Caco-2 (cell line): ENCODE measurements at places on chromosomes 1 and 21. TPM values are rescaled to one million over a fixed set of nuclear protein-coding genes. Genes with fewer than 3 reads are reported as not detected.

DNA sequence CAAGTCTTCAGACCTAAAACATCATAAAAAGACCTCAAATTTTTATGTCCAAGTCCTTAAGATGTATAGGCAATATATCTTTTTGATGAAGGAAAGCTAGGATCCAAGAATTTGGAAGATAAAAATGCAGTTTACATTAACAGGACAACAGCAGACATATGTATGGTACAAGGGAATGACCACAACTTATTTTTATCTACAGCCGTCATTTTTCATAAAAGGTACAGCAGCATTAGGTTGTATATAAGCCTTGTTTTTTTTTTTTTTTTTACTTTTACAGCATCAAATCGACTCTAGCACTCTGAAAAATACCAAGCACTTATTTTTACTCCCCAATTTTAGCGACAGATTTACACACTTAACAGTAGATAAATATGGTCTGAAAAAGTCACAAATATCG, 1.3 kb downstream of the SRSF10 start:
- H3K27ac ChIP-seq = peak overlapping the region; percentile 86
- no peaks in the 10 kb centered on the region for H3K27me3 ChIP-seq
- H3K4me3 ChIP-seq = peak overlapping the region; percentile 80
- peaks cover 30% of the 10 kb centered on the region for H3K4me1 ChIP-seq

DNA sequence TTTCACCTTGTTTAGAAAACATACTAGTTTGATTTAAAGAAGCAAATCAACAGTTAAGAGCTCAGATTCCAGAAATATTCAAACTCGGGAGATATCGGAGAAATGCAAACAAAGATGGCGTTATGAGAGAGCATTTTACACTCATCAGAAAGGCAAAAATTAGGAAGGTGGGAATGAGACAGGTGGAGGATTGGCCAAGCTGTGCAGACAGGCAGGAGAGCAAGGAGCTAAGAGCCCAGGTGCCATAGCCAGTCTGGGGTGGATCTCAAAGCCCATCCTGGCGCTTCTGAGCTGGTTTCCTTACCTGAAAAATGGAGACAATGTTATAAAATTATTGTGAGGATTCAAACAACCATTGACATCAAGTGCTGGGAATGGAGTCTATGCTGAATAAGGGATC, 19.6 kb upstream of the TARDBP start:
- H3K27ac ChIP-seq = no peak overlapping the region
- no peaks in the 10 kb centered on the region for H3K4me1 ChIP-seq
- no peaks in the 10 kb centered on the region for H3K36me3 ChIP-seq
- H3K27me3 ChIP-seq = no peaks in the 10 kb centered on the region
- no peak for DNase-seq
- H3K4me3 ChIP-seq = no peak overlapping the region

- no peak overlapping the region for H3K27ac ChIP-seq
- DNase-seq = no peak
- H3K4me3 ChIP-seq = no peak overlapping the region
- H3K36me3 ChIP-seq = peaks cover 2% of the 10 kb centered on the region; the same call in 1 of the 2 replicates
Observed at GRCh38 chr1:39305555-39305954, 101.1 kb downstream of the MACF1 start.

DNA sequence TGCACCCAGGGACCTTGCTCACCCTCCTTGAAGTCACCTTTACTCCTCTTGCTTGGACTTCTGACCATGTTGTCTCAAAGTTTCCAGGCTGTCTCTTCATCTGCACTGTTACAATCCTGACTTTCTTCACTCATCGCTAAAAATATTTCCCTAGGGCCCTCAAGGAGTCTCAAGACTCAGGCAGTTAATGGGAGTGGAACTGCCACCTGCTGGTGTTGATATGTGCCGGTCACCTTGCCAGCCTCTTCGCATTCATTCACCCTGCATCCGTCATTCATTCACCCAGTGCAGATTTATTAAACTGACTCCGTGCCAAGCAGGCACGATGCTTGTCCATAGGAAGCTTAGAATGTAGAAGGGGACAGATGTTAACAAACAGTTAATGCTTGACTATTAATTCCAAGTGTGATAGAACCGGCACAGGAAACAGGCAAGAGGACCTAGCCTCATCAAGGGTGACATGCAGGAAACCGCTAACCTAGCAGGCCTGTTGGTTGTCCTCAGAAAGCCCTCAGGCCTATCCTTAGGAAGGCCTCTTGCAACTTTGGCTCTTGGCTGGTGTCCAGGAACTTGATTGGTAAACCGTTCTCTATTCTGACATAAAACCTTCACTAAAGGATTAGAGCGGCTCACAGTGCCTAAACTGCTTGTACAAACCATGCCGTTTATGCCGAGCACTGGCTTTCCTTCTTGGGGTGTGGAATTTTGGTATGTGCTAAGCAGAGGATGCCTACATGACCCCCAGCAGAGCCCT, 342.2 kb downstream of the CAMTA1 start:
- H3K36me3 ChIP-seq = no peaks in the 10 kb centered on the region
- H3K27me3 ChIP-seq = no peaks in the 10 kb centered on the region; the same call in none of the 2 replicates
- no peak for DNase-seq
- no peak overlapping the region for H3K4me3 ChIP-seq
- H3K27ac ChIP-seq = no peak overlapping the region

DNA sequence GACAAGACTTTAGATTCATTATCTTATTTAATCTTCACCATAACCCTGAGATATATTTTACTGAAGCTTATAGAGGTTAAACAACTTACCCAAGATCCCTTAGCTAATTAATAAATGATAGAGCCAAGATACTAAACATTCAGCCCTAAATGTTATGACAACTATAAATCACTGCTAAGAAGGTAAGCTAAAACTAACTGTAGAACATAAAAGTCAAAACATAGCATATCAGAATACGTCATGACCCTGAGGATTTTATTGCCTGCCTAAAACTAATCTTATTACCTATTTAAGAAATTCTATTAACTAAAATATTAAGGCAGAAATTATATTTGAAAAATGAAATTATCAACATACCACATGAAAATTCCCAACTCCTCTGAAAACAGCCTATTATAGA, 22.6 kb downstream of the EVI5 start:
- no peak overlapping the region for H3K27ac ChIP-seq
- H3K27me3 ChIP-seq = no peaks in the 10 kb centered on the region
- no peaks in the 10 kb centered on the region for H3K36me3 ChIP-seq
- DNase-seq = no peak
- H3K4me1 ChIP-seq = no peaks in the 10 kb centered on the region

DNA sequence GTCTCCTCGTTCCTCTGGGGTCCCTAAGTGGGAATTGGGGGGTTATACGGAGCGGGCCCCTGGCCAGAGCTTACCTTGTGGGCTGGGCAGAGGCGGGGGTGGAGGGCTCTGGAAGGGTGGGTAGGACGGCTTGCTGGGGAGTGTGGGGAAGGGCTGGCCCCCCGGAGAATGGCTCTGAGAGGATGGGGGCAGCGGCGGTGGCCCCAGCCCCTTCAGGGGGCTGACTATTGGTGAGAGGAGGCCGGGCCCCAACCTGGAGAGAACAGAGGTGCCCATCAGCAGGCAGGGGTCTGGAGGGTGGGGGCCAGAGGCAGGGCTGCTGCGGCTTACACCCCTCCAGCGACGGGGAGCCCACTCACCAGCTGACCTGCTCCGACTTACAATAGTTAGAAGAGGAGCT, 50.6 kb downstream of the DMRTB1 start:
- no peaks in the 10 kb centered on the region for H3K36me3 ChIP-seq
- no peak for DNase-seq
- H3K27ac ChIP-seq = no peak overlapping the region

GRCh38 chr1:223313415-223313754, 50.6 kb downstream of the SUSD4 start:
- no peaks in the 10 kb centered on the region for H3K27me3 ChIP-seq
- no peak for DNase-seq
- H3K4me1 ChIP-seq = 0 out of 2 replicates have a peak, but pooled peaks cover 4% of the 10 kb centered on the region
- no peak overlapping the region for H3K27ac ChIP-seq
- H3K36me3 ChIP-seq = no peaks in the 10 kb centered on the region
- H3K4me3 ChIP-seq = no peak overlapping the region

DNA sequence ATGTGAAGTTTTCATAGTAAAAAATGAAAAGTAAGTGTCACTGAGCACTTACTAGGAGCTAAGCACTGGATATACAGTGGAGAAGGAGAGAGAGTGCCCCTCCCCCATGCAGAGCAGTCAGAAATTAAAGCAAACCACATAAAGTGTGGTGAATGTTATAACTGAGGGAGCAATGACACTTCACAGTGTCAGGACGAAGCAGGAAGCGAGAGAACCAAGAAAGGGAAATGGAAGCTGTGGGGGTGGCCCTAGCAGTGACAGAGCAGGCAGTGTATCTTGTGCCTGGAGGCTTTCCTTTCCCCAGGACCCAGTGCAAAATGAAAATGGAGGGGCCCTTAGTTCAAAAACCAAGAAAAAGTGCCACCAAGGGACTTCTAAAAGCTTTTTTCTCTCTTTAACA, 21.5 kb upstream of the RCAN3 start:
- H3K4me3 ChIP-seq = no peak overlapping the region
- no peak for DNase-seq
- no peaks in the 10 kb centered on the region for H3K4me1 ChIP-seq
- H3K27ac ChIP-seq = no peak overlapping the region

GRCh38 chr1:39894884-39895495, 6.7 kb downstream of the MYCL start:
- H3K36me3 ChIP-seq = no peaks in the 10 kb centered on the region
- DNase-seq = no peak
- no peaks in the 10 kb centered on the region for H3K27me3 ChIP-seq
- H3K27ac ChIP-seq = no peak overlapping the region
- H3K4me1 ChIP-seq = peaks cover 41% of the 10 kb centered on the region

DNA sequence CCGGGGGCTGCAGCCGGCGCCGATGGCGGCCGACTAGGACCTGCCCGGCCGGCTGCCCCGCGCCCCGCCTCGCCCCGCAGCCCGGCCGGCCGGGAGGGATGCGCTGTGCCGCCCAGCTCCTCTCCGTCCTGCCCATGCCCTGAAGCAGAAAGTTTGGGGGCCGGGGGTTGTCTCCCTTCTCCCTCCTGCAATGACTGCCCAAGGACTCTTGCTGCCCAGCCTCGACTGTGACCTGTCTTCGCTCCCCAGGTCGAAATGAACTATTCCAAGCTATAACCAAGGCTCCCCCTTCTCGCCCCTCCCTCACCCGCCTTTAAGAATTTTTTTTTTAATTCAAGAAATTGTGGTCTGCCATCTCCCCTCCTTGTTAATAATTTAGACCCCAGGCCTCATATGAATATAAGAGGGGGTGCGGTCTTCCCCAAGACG, 361 bp downstream of the TMCC2 start:
- no peak overlapping the region for H3K27ac ChIP-seq
- peak overlapping the region; percentile 66 for H3K4me3 ChIP-seq
- no peaks in the 10 kb centered on the region; the same call in 1 of the 2 replicates for H3K27me3 ChIP-seq
- no peaks in the 10 kb centered on the region for H3K4me1 ChIP-seq
- no peak for DNase-seq

DNA sequence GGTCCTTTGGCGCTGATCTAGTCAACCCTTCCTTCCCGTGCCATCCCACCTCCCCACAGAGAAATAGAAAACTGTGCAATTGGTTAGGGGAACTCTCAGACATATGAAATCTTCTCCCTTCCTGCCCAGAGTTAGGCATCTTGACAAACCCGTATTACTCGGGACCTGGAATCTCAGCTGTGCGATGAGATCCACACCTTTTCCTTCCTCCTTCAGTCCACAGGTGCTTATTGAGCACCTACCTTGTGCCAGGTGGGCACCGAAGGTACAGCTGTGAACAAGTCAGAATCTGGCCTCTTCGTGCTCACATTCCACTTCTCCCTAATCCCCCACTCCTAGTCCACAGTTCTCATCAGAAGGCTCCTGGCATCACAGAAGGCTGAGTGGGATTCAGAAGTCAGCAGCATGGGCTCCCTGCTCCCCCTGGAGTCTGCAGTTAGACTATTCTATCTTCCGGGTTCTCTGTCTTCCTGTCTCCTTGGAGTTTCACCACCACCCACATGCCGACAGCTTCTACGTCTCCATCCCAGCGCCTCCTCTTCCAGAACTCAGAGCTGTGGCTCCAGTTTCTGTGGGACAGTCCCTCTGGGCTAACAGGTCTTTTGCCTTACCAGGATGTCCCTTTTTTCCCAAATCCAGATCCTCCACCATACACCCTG, 23.0 kb downstream of the KNCN start:
- no peaks in the 10 kb centered on the region for H3K4me1 ChIP-seq
- no peak for DNase-seq
- no peaks in the 10 kb centered on the region for H3K36me3 ChIP-seq
- no peak overlapping the region for H3K27ac ChIP-seq
- no peaks in the 10 kb centered on the region for H3K27me3 ChIP-seq

- no peaks in the 10 kb centered on the region for H3K27me3 ChIP-seq
- no peak overlapping the region for H3K27ac ChIP-seq
- H3K36me3 ChIP-seq = no peaks in the 10 kb centered on the region
- H3K4me3 ChIP-seq = no peak overlapping the region
Observed at GRCh38 chr1:60894130-60894529, 188.2 kb upstream of the NFIA start.

DNA sequence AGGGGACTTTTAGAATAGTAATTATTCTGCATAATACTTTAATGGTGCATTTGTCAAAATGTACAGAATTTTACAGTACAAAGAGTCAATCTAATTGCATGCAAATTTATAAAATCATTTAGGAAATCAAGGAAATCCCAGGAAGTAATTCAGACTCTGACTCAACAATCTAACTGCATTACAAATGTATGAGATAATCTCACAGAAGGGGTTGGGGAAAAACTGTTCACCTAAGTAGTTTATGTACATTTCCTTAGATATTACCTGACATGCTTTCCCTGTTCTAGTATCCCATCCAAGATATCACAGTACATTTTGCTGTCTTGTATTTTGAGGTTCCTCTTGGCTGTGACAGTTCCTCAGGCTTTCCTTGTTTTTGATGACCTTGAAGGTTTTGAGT, 4.7 kb downstream of the CRB1 start:
- H3K27ac ChIP-seq = no peak overlapping the region
- H3K27me3 ChIP-seq = no peaks in the 10 kb centered on the region
- H3K36me3 ChIP-seq = no peaks in the 10 kb centered on the region
- H3K4me1 ChIP-seq = no peaks in the 10 kb centered on the region
- no peak overlapping the region for H3K4me3 ChIP-seq

DNA sequence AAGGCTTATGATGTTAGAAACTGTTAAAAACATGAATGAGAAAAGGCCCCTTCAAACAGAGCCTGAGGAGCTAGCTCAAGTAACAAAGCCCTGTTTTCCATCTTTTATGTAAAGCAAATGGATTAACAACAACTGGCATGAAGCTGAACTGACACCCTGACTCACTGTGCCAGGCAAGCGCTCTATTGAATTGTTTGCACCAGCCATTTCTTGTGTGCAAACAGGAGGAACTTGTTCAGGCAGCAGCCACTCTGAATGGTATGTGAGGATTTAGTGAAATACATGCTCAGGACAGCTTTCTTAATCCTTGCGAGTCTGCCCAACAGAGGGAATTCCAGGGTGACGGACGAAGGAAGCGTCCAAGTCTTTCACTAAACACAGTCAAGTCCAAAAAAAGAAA, 291.1 kb upstream of the ADGRL2 start:
- no peaks in the 10 kb centered on the region for H3K27me3 ChIP-seq
- H3K27ac ChIP-seq = no peak overlapping the region
- DNase-seq = no peak

The BSND gene
- not detected in 2 replicates for total RNA-seq

The RGS5 gene
- total RNA-seq = 8.4 and 12.7 TPM in 2 replicates

The KCNA3 gene
- not detected in 2 replicates for total RNA-seq

The COL24A1 gene
- 0.07 TPM in 1 of 2 replicates, not detected in the other for total RNA-seq

The RASAL2 gene
- total RNA-seq = 36.8 and 37.2 TPM in 2 replicates

The FCGR1A gene
- total RNA-seq = not detected in 2 replicates

The ST6GALNAC5 gene
- 0.09 and 0.14 TPM in 2 replicates for total RNA-seq
